Stimulated activated CD8-positive, alpha-beta memory T cell treated with anti-CD3 and anti-CD28 coated beads, Interleukin-7, amount 100 ng/mL, for 4 hours (primary cell): ENCODE measurements at places on chromosomes 4 and X.

DNA sequence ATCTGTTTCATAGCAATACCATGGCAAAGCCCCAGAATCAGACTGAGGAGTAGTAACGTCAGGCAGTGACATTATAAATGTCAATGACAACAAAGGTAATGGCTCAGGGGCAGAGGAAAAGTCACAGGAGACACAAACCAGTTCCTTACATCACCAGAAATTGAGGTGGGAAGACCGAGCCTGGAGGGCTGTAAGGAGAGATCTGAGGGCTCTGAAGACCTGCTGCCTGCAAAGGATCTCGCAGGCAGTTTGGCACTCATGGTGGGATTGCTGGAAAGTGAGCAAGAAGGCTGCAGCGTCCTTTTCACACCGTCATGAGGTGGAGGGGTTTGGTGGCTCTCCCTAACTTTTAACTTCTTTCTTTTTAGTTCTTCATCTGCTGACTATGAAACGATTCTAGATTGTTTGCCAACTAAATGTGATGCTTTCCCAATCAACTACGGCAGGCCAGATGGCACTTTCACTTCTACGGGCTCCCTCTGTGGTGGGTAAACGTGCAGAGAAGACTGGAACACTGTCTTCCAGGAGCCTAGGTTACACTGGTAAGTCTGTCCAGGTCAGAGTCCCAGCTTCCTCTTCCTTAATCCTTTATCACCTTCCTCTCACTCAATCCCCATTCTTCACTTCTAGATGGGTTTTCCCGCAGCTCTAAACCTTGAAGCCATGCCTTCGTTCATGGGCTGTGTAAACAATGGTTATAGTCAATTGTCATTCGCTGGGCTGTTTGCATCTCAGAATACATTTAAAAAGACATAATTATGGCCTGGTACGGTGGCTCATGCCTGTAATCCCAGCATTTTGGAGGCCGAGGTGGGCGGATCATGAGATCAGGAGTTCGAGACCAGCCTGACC is 58.2 kb downstream of the TBC1D9 start:
- DNase-seq = no peak

DNA sequence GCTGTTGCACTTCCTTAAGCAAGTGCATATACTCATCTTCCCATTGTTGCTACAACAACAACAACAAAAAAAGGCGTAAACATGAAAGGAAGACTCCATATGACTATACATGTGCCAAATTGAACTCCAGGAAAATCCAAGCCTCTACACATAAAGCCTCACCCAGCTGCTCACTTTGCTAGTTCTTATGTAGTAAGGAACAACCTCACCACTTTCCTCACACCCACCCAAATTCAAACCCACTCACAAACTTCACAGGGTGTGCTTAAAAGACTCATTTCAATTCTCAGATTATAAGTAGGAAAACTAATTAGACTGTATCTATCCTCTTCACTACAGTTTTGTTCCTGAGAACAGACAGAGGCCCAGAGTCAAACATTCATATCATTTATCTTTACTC is 671.1 kb upstream of the INTU start:
- no peak for DNase-seq

DNA sequence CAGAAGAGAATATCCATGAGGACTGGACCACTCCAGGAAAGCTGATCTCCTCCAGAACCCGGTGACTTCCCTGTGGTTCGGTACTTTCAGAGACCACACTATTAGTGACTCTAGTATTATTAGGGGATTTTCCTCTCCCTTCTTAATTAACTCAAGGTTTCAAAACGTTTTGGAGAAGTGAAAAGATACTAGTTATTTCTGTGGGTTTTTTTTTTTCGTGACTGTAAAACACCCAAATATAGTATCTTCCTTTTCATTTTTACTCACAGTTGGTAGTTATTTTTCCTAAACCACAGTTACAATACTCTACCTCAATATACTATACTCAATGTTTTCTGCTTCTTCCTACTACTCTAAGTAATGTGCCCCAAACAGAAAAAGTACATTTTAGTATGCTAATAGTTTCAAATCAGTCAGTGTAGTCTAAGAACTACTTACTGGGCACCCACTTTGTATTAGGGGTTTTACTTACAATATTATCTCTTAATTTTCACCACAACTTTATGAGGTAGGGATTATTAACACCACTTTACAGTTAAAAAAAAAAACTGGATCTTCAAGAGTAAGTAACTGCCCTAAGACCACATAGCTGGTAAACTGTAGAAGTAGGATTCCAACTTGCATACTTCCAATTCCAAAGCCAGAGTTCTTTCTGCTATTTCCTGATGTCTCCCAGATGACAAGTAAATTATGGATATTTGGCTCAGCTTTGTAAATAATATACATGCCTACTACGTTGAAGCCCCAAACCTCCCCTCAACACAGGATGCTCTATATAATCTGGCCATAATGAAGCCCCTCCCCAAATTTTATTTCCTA is 45.0 kb downstream of the SLC9A7 start:
- DNase-seq = no peak

- DNase-seq = no peak
Observed at GRCh38 chrX:139850968-139851367, 81.9 kb downstream of the ATP11C start.

GRCh38 chrX:136268051-136269048 is 17.1 kb upstream of the MAP7D3 start:
- DNase-seq = peak; percentile 8

- DNase-seq = peak; percentile 49
Observed at GRCh38 chr4:1809754-1810502, 16.8 kb downstream of the FGFR3 start.

GRCh38 chr4:120796271-120796670 is 126.3 kb downstream of the PRDM5 start:
- no peak for DNase-seq

- no peak for DNase-seq
Observed at GRCh38 chrX:19373351-19373891, 29.7 kb downstream of the PDHA1 start.

DNA sequence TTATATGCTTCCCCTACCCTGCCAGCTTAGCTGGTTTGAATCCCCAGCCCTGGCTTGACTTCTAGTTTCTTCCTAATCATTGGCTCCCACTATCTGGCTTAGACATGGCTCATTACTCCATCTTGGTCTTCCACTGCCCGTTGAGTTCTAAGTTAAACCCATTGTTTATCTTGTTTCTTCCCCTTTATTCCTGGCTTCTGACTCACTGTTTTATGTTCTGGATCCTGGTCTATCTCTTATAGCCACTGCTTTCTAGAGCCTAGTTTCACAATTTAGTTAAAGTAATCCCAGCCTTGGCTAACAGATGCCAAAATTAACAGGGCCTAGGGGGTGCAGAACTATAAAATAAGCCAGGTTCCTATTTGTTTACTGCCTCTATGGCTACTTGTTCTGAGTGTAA is 120.9 kb downstream of the ARHGEF9 start:
- no peak for DNase-seq

DNA sequence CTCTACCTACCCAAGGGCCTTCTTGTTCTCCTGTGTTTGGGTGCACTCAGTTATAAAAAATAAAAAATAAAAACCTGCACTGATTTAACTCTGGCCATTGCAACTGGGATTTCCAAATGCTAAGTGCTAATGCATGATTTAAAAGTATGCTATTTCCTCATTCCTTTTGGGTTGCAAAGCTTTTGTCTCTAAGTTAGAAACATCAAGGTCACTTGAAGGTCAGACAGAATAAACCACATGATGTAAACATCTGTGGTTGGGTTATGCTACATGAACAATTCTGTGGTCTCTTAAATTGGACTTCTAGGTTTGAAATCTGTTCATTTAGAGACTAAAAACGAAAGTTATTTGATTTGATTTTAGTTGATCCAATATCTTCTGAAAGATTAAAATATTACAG is 1547.4 kb upstream of the TENM3 start:
- DNase-seq = no peak

- no peak for DNase-seq
Observed at GRCh38 chr4:174423257-174423944, 98.9 kb downstream of the HPGD start.
